ENCODE measurements at places on chromosomes 2 and 18. TPM values are rescaled to one million over a fixed set of nuclear protein-coding genes. Genes with fewer than 3 reads are reported as not detected.

DNA sequence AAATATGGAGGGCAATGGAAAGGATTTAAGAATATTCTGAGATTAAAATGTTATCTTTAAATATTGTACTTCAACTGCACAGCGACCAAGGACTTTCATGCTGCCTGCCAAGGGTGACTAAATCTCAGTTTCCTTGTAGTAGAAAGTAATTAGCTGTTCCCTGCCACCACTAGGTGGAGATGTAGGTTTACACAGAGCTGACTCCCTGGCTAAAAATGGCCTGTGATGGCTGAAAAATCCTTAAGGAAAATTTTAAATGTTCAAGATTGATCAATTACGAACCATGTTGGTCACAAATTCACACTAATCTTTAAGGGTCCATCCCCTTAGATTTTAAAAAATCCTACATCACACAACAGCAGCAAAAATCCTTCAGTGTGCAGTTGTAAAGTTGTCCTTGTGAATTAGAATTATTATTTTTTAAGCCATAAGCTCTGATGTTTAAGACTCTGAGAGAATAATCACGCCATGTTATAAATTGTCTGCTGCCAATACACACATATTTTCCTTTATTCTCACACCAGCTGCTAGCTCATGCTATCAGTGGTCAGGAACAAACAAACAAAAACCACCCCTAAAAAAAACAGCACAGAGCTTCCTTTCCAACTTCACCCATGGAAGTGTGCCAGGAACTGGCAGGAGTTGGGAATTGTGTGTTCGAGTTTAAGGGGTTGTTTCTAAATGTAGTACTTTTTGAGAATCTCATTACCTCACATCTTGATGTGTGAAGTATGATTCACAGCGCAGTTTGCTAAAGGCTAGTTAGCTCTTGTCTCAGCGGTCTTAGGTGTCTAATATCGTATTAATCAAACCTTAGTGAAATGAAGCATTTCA lies 399.8 kb downstream of the TMEM182 start:
- H3K4me3 ChIP-seq = no peak overlapping the region
- no peaks in the 10 kb centered on the region for H3K36me3 ChIP-seq
- H3K4me1 ChIP-seq = no peaks in the 10 kb centered on the region
- H3K27ac ChIP-seq = no peak overlapping the region
- DNase-seq = peak; percentile 52
- no peaks in the 10 kb centered on the region for H3K27me3 ChIP-seq

Gene FAM237A
- total RNA-seq = not detected

DNA sequence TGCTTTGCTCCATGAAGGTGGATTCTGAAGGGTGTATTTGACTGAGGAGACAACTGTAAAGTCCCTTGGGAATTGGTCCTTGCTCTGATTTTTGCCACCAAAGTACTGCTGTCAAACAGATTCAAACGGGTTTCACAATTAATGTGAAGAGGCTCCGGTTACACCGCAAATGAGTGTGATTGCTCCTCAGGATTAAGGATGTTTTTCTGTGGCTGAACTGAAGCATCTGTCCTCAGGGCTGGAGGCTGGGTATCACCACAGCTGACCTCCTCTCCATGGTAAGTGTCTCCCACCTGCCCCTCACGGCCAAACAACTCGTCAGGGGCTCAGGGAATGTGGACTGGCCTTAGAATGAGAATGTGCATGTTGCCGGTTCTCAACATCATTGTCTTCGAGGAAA lies 130.4 kb upstream of the NDUFV2 start:
- no peak overlapping the region for H3K27ac ChIP-seq
- H3K27me3 ChIP-seq = no peaks in the 10 kb centered on the region
- no peak overlapping the region for H3K4me3 ChIP-seq
- H3K36me3 ChIP-seq = no peaks in the 10 kb centered on the region
- H3K4me1 ChIP-seq = no peaks in the 10 kb centered on the region

- DNase-seq = no peak
- no peaks in the 10 kb centered on the region for H3K36me3 ChIP-seq
- H3K4me1 ChIP-seq = no peaks in the 10 kb centered on the region
- H3K27ac ChIP-seq = peak overlapping the region; percentile 19
- no peak overlapping the region for H3K4me3 ChIP-seq
- H3K27me3 ChIP-seq = no peaks in the 10 kb centered on the region
Measured at GRCh38 chr2:172937884-172938712, 137.5 kb upstream of the MAP3K20 start.

- H3K4me1 ChIP-seq = no peaks in the 10 kb centered on the region
- no peaks in the 10 kb centered on the region for H3K27me3 ChIP-seq
- H3K4me3 ChIP-seq = no peak overlapping the region
- H3K27ac ChIP-seq = no peak overlapping the region
Measured at GRCh38 chr2:176479961-176480360, 210.7 kb downstream of the MTX2 start.

- no peak overlapping the region for H3K27ac ChIP-seq
- H3K4me1 ChIP-seq = no peaks in the 10 kb centered on the region
- no peak for DNase-seq
- no peaks in the 10 kb centered on the region for H3K27me3 ChIP-seq
Measured at GRCh38 chr18:68569936-68570335, 145.0 kb downstream of the TMX3 start.

Gene CENPO
- 26.8 TPM for total RNA-seq

- no peaks in the 10 kb centered on the region for H3K36me3 ChIP-seq
- no peaks in the 10 kb centered on the region for H3K4me1 ChIP-seq
Measured at GRCh38 chr2:8049851-8050571, 631.8 kb upstream of the ID2 start.

DNA sequence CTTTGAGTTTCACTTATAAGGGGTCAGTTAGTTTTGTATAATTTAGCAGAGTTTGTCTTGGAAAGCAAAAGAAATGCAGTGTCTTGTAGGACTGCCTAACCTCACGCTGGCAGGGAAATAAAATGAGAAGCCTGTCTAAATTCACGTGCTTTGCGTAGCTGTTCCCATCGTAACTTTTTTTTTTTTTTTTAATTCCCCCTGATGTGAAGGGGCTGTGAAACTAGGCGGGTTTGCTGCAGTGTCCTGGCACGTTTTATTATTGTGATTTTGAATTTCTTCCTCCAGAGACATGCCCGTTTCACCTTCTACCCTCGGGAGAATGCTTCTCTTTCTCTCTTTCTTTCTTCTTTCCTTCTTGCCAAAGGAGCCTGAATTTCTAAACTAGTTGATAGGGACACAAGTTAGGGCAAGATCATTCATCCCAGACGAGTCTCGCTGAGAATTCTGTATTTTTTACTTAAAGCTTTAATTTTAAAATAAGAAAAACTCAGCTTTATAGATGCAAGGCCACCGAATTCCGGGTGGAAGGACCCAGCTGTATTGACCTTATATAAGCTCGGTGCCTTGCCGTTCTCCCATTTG lies 2.3 kb downstream of the MEIS1 start:
- peak overlapping the region; percentile 55 for H3K4me3 ChIP-seq
- peak overlapping the region; percentile 87 for H3K27ac ChIP-seq
- H3K36me3 ChIP-seq = no peaks in the 10 kb centered on the region
- H3K27me3 ChIP-seq = peaks cover 14% of the 10 kb centered on the region

GRCh38 chr18:25454730-25455129 lies 102.8 kb upstream of the ZNF521 start:
- H3K4me3 ChIP-seq = no peak overlapping the region
- H3K36me3 ChIP-seq = no peaks in the 10 kb centered on the region
- no peaks in the 10 kb centered on the region for H3K27me3 ChIP-seq
- H3K27ac ChIP-seq = no peak overlapping the region

DNA sequence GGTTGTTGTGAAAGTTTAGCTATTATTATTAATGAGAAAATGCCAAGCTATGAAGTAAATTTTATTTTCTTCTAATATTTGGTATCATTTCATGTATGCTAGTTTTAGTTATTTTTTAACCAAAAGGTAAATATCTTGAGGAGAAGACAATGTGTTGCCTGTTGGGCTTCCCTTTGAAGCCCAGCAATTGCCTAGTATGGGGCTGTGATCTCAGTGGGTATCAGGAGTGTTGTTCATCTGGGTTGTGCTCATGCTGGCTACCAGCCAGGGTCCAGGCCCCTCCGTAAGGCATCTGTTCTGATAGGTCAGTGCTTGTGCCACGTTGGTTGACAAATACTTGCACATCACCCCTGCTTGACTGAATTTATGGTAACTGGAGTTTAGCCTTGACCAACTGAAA lies 38.0 kb upstream of the DARS1 start:
- H3K4me3 ChIP-seq = no peak overlapping the region
- H3K27ac ChIP-seq = no peak overlapping the region
- H3K27me3 ChIP-seq = no peaks in the 10 kb centered on the region
- no peak for DNase-seq
- no peaks in the 10 kb centered on the region for H3K4me1 ChIP-seq

Gene REG1A
- total RNA-seq = 5.2 TPM

DNA sequence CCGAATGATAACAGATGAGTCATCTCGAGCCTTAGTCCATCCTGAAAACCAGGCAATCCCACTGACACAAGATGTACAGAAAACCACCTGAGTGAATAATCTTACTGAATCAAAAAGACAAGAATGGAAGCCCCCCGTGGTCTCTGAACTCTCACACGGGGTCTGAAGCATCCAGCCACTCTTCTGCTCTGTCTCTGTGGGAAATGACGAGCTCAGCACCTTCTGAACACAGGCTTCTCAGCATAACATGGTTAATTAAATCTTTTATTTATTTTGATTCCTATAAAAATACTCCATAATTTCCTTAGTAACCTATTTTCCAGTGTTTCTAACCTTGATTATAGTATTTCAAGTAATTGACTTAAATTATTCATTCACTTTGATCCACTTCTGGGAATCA lies 203.7 kb downstream of the TMEM163 start:
- H3K4me1 ChIP-seq = no peaks in the 10 kb centered on the region
- no peak overlapping the region for H3K27ac ChIP-seq
- no peak for DNase-seq
- no peak overlapping the region for H3K4me3 ChIP-seq
- no peaks in the 10 kb centered on the region for H3K36me3 ChIP-seq

DNA sequence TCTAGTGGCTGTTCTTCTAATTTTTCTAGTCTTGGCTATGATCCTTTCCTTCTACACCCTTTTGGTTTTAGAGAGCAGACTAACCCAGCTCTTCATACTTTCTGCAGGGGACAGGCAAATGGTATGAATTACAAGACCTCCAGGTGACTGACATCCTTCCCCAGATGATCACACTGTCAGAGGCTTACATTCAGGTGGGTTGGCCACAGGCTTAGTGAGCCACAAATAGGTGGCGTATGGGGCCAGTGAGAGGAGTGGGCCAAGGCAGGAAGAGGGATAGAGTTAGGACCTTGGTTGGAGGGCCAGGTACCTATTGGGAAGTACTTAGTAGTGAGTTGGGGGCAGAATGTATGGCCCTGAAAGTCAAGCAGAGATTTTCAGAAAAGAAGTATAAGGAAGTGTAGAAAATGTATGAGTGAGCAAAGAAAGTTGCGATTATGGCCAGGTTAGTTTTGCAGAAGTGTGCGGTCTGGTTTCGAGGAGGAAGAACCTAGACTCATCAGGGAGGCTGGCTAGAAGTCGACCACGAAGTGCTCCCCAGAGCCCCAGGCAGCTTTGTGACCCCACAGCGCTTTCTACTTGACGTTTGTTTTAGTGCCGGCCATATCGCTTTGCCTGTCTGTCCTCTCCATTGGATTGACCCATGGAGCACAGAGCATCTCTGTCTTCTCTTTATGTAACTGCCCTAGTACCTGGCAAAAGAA lies 20.0 kb downstream of the SFTPB start:
- no peak overlapping the region for H3K27ac ChIP-seq
- no peak for DNase-seq
- H3K4me1 ChIP-seq = no peaks in the 10 kb centered on the region
- H3K27me3 ChIP-seq = no peaks in the 10 kb centered on the region
- H3K4me3 ChIP-seq = no peak overlapping the region
- peaks cover 38% of the 10 kb centered on the region for H3K36me3 ChIP-seq

DNA sequence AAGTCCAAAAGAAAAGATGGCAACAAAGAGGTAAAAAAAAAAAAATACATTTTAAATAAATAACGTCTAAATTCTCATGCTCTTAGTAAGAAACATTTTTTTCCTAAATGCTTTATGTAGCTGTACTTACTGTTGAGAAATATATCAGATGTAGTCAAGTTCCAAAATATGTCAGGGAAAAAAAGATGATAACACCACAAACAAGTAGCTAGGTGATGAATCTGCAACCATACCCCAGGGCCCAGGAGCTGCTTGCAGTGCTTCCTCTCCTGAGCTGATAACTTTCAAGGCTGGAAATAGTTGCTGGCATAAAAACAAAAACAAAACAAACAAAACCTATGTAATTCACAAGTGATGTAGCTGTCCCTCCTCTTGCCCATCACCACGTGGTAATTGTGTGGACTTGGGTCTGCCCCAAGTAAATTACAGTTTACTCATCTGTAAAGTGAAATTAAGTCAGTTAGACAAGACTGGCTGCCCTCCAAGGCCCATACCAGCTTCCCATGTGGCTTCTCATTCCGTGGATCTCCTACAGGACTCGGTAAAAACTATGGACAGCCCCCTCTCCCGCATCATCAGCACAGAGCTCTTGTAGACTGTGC lies 82.6 kb downstream of the SP100 start:
- DNase-seq = no peak
- no peaks in the 10 kb centered on the region for H3K27me3 ChIP-seq
- H3K4me3 ChIP-seq = no peak overlapping the region
- H3K4me1 ChIP-seq = no peaks in the 10 kb centered on the region
- H3K36me3 ChIP-seq = peaks cover 6% of the 10 kb centered on the region
- H3K27ac ChIP-seq = no peak overlapping the region

DNA sequence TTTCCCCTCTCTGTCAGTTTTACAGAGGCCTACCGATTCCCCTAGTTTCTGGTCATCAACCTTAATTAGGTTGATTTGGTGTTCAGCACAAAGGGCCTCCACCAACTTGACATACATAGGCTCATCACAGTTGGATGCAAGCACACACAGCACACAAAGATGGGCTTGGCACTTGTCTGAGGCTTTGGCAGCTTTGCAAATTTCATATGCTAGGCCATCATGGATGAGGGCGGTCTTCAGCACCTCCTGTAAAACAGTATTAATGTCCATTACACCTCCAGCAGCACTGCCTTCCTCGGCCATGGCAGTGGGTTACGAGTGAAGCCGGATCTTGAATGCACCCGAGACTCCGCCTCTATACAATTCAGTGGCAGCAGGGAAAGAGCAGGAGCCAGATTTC lies 56.9 kb downstream of the REL start:
- no peaks in the 10 kb centered on the region for H3K36me3 ChIP-seq
- DNase-seq = no peak
- no peaks in the 10 kb centered on the region for H3K4me1 ChIP-seq

GRCh38 chr2:123518367-123518766 lies 506.7 kb upstream of the CNTNAP5 start:
- no peaks in the 10 kb centered on the region for H3K36me3 ChIP-seq
- no peak overlapping the region for H3K4me3 ChIP-seq
- H3K27me3 ChIP-seq = no peaks in the 10 kb centered on the region
- no peaks in the 10 kb centered on the region for H3K4me1 ChIP-seq

DNA sequence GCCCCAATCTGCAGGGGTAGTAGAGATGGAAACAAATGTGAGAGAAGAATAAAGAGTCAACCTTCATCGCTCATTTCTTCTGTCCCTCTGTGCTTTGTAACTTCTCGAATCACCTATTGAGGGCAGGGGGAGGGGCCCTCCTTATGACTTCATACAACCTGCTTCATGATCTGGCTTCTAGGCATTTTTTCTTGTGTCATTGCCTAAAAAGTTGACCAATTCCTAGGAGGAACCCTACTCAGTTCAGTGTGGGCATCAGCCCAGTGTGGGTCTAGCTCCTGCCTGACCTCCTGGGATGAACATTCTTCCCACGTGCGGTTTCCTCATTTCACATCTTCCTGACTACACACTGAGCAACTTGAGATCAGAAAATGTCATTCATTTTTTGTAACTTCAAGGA lies 46.3 kb upstream of the CREB1 start:
- no peaks in the 10 kb centered on the region for H3K36me3 ChIP-seq
- no peaks in the 10 kb centered on the region for H3K27me3 ChIP-seq
- H3K4me3 ChIP-seq = no peak overlapping the region
- H3K4me1 ChIP-seq = no peaks in the 10 kb centered on the region
- DNase-seq = no peak

Measured in colonic mucosa (tissue), 4 donors.